ENCODE measurements at places on chromosomes 1 and 21.

DNA sequence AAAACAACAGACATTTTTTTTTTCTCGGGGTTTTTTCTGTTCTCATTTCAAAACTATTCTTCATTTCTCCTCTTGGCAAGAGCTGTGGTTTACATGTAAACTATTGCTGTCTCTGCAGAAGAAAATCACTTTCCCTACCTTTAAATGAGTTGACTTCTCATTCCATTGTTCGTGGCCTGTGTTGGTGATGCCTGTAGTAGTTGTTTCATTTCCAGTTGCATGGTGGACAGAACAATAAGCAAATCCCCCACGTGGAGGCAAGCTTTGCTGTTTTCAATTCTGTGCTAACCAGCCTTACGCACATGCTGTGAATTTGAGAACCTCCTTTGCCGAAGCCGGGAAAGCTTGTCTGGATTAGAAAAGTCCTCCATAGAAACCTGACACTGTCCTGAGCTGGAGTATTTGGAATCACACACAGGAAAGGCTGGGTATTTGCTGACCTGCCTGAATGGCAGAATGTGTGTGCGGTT is 26.2 kb upstream of the MAP3K7CL start:
- DNase-seq, result no peak

- no peak for DNase-seq
These were observed 239.8 kb downstream of the LMX1A start for GRCh38 chr1:165116732-165117131.

DNA sequence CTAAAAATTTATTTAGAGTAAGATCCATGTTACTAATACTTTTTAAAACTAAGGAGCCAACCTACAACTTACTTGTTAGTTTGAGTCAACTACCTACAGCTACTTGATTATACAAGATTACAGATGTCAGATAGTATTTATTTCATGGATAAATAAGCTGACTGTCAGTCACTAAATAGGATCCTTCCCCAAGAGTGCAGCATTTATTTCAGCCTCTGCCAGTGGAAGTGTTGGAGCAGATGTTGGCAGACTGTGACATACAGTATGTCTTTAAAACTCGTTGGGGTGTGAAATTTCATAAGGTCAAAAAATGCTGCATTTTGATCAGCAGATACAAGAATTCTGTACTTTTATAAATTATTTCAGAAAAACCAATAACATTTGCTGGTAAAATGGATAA is 156.2 kb downstream of the AKT3 start:
- DNase-seq, result no peak

DNA sequence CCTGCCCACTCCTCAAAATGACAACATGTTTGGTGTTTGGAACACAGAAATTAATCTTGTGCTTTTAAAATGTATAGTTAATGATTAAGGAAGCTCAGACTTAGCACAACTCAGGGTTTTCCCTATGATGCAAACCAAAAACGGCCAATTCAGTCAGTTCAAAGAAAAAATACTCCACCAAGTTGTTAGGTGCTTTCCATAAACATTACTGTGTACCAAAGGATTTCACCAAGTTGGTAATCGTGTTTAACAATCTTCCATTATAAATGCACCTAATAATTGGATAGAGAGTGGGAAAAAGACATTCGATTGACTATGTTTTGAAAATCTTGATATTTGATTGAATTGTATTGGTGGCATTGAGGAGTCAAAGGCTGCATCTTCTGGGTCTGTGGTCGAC is 33.3 kb upstream of the DUSP10 start:
- DNase-seq, result no peak

DNA sequence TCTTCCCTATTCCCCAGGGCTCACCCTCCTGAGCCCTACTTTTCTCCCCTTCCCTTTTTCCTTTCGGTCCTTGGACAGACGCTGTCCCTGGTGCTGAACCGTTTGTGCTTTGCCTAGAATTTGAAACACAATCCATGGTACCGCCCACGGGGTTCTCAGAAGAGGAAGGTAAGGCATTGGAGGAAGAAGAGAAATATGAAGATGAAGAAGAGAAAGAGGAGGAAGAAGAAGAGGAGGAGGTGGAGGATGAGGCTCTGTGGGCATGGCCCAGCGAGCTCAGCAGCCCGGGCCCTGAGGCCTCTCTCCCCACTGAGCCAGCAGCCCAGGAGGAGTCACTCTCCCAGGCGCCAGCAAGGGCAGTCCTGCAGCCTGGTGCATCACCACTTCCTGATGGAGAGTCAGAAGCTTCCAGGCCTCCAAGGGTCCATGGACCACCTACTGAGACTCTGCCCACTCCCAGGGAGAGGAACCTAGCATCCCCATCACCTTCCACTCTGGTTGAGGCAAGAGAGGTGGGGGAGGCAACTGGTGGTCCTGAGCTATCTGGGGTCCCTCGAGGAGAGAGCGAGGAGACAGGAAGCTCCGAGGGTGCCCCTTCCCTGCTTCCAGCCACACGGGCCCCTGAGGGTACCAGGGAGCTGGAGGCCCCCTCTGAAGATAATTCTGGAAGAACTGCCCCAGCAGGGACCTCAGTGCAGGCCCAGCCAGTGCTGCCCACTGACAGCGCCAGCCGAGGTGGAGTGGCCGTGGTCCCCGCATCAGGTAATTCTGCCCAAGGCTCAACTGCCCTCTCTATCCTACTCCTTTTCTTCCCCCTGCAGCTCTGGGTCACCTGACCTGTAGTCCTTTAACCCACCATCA is 10.4 kb downstream of the BCAN start:
- DNase-seq, result no peak

GRCh38 chr1:12754738-12755137 is 8.7 kb downstream of the CFAP107 start:
- no peak for DNase-seq

DNA sequence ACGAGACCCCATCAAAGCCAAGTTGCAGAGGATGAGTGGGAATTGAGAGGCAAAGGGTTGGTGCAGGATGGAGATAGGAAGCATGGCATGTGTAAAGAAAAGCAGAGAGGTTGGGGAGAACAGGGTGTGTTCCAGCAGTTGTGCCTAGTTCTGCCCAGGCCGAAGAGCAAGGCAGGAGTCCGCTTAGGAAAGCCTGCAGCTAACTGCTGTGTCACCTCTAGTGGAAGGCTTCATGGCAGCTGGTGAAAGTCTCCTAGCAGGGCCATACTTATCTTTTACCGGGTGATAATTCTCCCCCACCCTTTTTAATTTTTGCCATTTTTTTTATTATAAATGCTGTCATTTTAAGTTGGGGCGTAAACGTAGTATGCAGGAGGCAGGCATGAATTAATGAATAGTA is 93.6 kb downstream of the NFIA start:
- no peak for DNase-seq

- no peak for DNase-seq
These were observed 29.8 kb upstream of the A3GALT2 start for GRCh38 chr1:33350611-33351280.

GRCh38 chr21:42481169-42481568 is 14.9 kb downstream of the RSPH1 start:
- DNase-seq, result no peak

DNA sequence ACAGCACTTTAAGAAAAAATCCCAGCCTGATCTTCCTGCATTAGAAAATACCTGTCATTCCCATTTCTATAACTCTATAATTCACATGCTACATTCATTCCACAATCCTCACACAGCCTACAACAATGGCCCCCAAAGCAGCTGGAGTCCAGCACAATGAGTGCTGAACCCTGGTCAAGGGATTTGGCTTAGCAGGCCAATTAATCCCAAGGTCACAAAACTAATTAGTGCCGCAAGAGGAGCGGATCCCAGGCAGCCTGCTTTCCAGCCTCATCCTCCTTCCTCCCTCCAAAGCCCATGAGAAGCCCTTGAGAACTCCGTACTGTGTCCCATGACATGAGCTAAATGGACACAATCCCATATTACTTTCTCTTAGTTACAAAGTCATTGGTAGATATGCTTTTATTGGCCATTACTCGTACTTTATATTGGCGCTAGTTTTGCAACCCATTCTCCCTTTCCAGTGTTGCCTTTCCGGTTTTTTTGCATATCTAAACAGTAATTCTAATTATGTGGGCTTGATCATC is 94.8 kb downstream of the DAB1 start:
- no peak for DNase-seq

- no peak for DNase-seq
These were observed 112.5 kb downstream of the RERE start for GRCh38 chr1:8704866-8705506.

Measured in activated CD4-positive, CD25-positive, alpha-beta regulatory T cell (primary cell).